ENCODE measurements at places on chromosomes 13 and 19. TPM values are rescaled to one million over a fixed set of nuclear protein-coding genes. Genes with fewer than 3 reads are reported as not detected.
A peak's percentile ranks its signal among the peaks of the same experiment; 100 is the strongest.

Gene IGSF23
- total RNA-seq, result not detected

GRCh38 chr13:103284466-103284865 lies 218.2 kb upstream of the SLC10A2 start:
- H3K27ac ChIP-seq, result no peak overlapping the region
- DNase-seq, result no peak
- no peak overlapping the region for H3K4me3 ChIP-seq
- H3K36me3 ChIP-seq, result no peaks in the 10 kb centered on the region

- no peak overlapping the region for H3K27ac ChIP-seq
- peak overlapping the region; percentile 70 for H3K4me3 ChIP-seq
- H3K36me3 ChIP-seq, result peaks cover 2% of the 10 kb centered on the region
- H3K4me1 ChIP-seq, result peaks cover 35% of the 10 kb centered on the region
- H3K27me3 ChIP-seq, result no peaks in the 10 kb centered on the region
Observed at GRCh38 chr19:18157465-18158063, 4.6 kb downstream of the PIK3R2 start.

Gene OR10H1
- total RNA-seq, result not detected

DNA sequence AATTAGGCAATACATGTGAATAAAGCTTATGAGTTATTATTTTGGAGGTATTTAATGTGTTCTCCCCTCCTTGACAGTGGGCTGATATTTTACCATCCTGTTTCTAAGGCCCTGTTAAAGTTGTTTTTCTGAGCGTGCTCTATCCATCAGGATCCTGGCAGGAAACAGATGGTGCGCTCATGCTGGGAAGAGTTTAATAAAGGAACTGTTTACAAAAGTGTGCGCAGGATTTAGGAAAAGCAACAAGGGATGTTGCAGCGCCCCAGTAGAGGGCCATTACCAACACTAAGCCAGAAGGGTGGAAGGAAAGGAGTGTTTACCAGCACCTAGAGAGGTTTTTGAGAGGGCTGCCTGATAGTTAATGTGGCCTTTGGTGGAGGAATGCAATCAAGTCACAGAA lies 374.5 kb downstream of the KCNRG start:
- H3K4me1 ChIP-seq, result peaks cover 28% of the 10 kb centered on the region
- H3K27ac ChIP-seq, result no peak overlapping the region
- no peak overlapping the region for H3K4me3 ChIP-seq
- no peaks in the 10 kb centered on the region for H3K27me3 ChIP-seq
- no peak for DNase-seq

DNA sequence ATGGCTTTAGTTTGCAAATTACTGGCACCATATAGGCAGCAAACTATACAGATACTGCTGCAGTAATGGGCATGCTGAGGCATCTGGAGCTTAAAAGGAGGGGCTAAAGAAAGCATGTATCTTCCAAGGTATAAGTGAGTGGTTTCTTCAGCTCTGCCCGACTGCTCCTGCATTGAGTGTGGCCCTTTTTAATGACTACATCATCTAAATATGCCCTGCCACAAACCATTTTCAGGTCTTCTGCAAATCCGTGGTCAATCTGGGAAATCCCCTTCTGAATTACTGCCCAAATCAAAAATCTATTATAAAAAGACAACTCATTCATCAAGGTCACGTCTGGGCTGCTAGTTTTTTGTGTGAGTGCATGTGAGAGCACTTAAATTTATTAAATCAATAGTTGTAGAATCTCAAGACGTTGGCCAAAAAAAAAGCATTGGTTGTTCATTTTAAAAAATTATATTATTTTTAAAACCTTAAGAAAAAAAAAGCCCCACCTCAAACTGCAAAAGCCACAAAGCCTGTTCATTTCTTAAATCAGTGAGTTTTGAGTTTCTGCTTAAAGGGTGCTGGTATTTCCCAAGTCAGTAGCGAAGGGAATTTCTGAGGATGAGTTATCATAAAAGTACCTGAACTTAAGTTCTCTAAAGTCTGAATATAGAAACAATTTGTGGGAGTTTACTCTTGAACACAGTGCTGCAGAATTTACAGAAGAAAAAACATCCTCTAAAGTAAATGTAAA lies 16.3 kb downstream of the LCP1 start:
- H3K36me3 ChIP-seq, result peaks cover 3% of the 10 kb centered on the region
- no peak for DNase-seq
- H3K27ac ChIP-seq, result no peak overlapping the region
- H3K4me1 ChIP-seq, result peaks cover 56% of the 10 kb centered on the region
- no peaks in the 10 kb centered on the region for H3K27me3 ChIP-seq
- no peak overlapping the region for H3K4me3 ChIP-seq

DNA sequence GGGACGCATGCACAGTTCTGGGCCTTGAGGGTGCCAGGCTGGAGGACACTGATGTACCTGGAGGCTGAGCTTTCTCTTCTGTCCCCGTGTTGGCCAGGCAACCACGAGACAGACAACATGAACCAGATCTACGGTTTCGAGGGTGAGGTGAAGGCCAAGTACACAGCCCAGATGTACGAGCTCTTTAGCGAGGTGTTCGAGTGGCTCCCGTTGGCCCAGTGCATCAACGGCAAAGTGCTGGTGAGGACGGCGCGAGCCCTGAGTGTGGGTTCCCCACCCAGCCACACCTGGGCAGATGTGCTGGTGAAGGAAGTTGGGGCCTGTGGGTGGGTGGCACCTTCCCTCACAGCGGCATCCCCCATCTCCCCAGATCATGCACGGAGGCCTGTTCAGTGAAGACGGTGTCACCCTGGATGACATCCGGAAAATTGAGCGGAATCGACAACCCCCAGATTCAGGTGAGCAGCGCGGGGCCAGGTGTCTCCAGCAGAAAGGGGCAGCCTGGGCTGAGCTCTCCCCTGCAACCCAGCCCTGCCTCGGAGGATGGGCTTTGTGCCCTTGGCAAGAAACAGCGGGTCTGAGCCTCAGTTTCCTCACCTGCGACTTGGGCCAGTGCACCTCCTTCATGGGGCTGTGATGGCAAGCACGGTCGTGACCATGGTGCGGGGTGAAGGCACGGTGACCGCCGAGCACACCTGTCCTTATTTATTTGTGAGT lies 26.2 kb downstream of the CCDC8 start:
- H3K27ac ChIP-seq, result no peak overlapping the region
- no peak overlapping the region for H3K4me3 ChIP-seq
- no peak for DNase-seq
- peaks cover 33% of the 10 kb centered on the region for H3K36me3 ChIP-seq

- H3K4me1 ChIP-seq, result peaks cover 6% of the 10 kb centered on the region
- peaks cover 17% of the 10 kb centered on the region for H3K36me3 ChIP-seq
- H3K4me3 ChIP-seq, result no peak overlapping the region
Observed at GRCh38 chr13:23999424-23999823, 102.1 kb upstream of the C1QTNF9B start.

DNA sequence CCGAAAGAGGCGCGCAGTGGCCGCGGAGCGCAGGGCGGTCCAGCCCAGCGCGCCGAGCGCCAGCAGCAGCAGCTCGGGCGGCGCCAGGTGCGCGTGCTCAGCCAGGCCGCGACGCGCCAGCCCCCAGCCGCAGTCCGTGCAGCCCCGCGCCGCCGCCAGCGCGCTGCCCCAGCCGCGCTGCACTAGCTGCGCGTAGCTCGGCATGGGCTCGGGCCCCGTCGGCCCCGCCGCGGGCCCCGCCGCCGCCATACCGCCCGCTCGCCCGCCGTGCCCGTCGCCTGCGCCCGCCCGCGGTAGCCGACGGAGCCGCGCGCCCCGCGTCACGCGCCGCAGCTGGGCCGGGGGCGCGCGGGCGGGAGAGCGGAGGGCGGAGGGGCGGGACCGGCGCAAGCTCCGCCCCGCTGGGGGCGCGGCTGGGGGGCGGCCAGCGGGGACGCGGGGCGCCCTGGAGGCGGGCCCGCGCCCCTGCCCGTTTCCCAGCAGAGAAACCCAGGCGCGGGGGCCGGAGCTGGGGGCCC lies at the start of gene CERS1:
TSS of gene CERS1 (minus strand) at position 335 of the 518 bp plus-strand sequence. CDS start at position 249, 86 bp downstream.
- peak; percentile 36 for DNase-seq
- no peaks in the 10 kb centered on the region for H3K36me3 ChIP-seq
- H3K27me3 ChIP-seq, result peaks cover 6% of the 10 kb centered on the region
- no peak within 1 kb of the TSS for H3K27ac ChIP-seq

- peaks cover 3% of the 10 kb centered on the region for H3K27me3 ChIP-seq
- DNase-seq, result no peak
- no peaks in the 10 kb centered on the region for H3K4me1 ChIP-seq
- H3K4me3 ChIP-seq, result no peak overlapping the region
- no peaks in the 10 kb centered on the region for H3K36me3 ChIP-seq
- H3K27ac ChIP-seq, result no peak overlapping the region
Observed at GRCh38 chr13:42495255-42495654, 78.7 kb upstream of the TNFSF11 start.

GRCh38 chr13:28077231-28077630 lies 23.1 kb downstream of the FLT3 start:
- peaks cover 9% of the 10 kb centered on the region for H3K27me3 ChIP-seq
- H3K4me3 ChIP-seq, result no peak overlapping the region
- DNase-seq, result no peak
- no peak overlapping the region for H3K27ac ChIP-seq

Gene ZNF792
- 7.5 TPM for total RNA-seq

DNA sequence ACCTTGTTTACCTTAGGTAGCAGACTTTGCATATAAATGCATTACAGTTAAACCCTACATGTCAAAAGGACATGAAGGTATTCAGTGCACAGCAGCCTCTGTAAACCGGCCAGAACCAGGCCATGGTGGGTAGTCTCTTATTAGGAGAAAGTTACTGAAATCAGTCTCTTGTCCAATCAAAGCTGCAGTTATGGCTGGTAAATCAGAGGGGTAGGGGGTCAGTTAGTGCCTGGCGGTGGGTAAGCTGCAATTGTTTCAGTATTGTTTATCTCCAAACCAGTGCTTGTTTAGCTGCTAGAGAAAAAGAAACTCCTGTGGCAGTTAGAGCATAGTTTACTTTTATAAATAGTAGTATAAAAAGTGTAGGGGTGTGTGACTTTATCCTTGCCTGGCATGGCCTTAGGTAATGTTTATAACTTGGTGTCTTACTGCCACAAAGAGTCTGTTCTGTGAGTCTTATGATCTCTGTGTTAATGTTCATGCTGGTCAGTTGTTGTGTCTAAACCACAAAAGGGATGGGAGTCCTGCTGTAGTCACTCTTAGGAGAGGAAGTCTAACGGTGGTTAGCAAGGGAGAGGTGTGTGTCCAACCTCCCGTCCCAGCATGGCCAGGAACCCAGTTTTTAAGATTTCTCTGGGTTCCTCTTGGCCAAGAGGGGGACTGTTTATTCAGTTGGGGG lies 28.0 kb downstream of the CHST8 start:
- H3K4me3 ChIP-seq, result no peak overlapping the region
- H3K4me1 ChIP-seq, result no peaks in the 10 kb centered on the region
- H3K27me3 ChIP-seq, result peaks cover 24% of the 10 kb centered on the region
- no peaks in the 10 kb centered on the region for H3K36me3 ChIP-seq
- no peak for DNase-seq

Gene C1QTNF9B
- total RNA-seq, result not detected

GRCh38 chr13:31136724-31137123 lies 25.0 kb downstream of the HSPH1 start:
- no peaks in the 10 kb centered on the region for H3K27me3 ChIP-seq
- H3K4me3 ChIP-seq, result no peak overlapping the region
- no peak overlapping the region for H3K27ac ChIP-seq
- no peak for DNase-seq
- H3K4me1 ChIP-seq, result no peaks in the 10 kb centered on the region

Gene ZNF665
- total RNA-seq, result 8.2 TPM

DNA sequence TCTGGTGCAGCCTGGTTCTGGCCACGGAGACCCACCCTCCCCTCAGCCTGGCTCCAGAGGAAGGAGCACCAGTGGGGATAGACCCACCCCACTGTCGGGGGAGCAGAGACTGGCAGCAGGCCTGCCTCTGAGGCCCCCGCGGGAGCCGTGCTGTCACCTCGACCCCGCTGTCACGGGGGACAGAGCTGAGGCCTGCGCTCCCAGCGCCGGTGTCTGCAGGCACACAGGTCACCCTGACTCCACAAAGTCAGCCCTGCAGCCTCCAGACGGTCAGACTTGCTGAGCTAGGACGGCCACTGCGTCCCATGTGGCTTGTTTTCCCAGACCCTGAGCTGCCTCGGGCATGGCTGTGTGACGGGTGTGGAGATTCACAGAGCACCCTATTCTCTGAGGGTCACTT lies 32.3 kb downstream of the GNG7 start:
- H3K27me3 ChIP-seq, result no peaks in the 10 kb centered on the region
- no peaks in the 10 kb centered on the region for H3K4me1 ChIP-seq
- no peaks in the 10 kb centered on the region for H3K36me3 ChIP-seq
- H3K4me3 ChIP-seq, result no peak overlapping the region
- no peak overlapping the region for H3K27ac ChIP-seq

- peaks cover 5% of the 10 kb centered on the region for H3K4me1 ChIP-seq
- H3K4me3 ChIP-seq, result no peak overlapping the region
- no peaks in the 10 kb centered on the region for H3K36me3 ChIP-seq
- H3K27ac ChIP-seq, result no peak overlapping the region
Observed at GRCh38 chr19:33329736-33330135, 27.4 kb upstream of the CEBPA start.

DNA sequence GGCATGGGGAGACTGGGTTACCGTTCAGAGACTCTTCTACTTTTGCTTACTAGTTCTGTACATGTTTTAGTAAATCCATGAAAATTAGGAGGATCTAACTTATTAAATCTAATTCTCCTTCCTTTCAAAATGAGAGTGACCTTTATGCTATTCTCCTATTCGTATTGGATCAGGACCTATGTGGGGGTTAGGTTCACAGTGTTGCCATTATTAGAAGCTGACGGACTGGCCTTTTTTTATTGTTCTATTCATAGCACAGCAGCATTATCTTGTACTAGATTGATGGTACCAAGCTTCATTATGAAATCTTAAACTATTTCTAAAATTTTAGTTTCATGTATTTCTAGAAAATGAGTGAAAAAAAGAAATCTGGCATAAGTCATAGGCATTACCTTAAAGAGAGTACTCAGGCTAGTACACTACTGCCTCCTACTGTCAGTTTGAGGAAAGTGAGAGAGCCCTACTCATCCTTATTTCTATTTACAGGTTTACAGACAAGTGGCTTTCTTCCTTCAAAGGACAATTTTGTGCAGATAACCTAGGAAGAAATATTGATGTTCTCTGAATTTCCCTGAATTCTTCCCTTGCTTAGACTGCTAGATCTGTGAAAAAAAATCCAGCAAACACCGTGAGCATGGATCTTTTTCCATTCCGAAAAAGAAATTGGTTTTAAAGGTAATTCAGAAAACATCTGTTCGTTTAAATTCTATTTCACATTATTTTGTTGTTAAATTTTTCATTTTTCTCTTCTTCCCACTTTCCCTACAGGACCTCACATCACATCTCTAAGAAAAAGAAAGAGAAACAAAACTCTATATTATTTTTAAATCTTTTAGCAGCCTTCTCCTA lies 485.5 kb downstream of the DIAPH3 start:
- peaks cover 17% of the 10 kb centered on the region for H3K4me1 ChIP-seq
- DNase-seq, result no peak
- H3K27me3 ChIP-seq, result no peaks in the 10 kb centered on the region

Gene ZNF575
- total RNA-seq, result 0.72 TPM

- H3K4me1 ChIP-seq, result peaks cover under 1% of the 10 kb centered on the region
- no peak overlapping the region for H3K4me3 ChIP-seq
- no peak overlapping the region for H3K27ac ChIP-seq
- H3K27me3 ChIP-seq, result no peaks in the 10 kb centered on the region
Observed at GRCh38 chr13:42229287-42229686, 42.7 kb upstream of the AKAP11 start.

- H3K27me3 ChIP-seq, result peaks cover 51% of the 10 kb centered on the region
- H3K4me1 ChIP-seq, result no peaks in the 10 kb centered on the region
- DNase-seq, result no peak
- H3K36me3 ChIP-seq, result no peaks in the 10 kb centered on the region
- no peak overlapping the region for H3K4me3 ChIP-seq
Observed at GRCh38 chr19:39677961-39678889, 22.5 kb downstream of the LGALS16 start.

Gene ZNF844
- 9.4 TPM for total RNA-seq

Gene PPP1R37
- total RNA-seq, result 35.8 TPM

GRCh38 chr19:45296355-45296754 lies 26.3 kb downstream of the CKM start:
- no peak overlapping the region for H3K27ac ChIP-seq
- DNase-seq, result no peak
- H3K27me3 ChIP-seq, result no peaks in the 10 kb centered on the region

All from neural crest cell (in vitro differentiated cells).